Posterior vena cava (tissue), 2 donors: ENCODE measurements at places on chromosomes 3 and 15.

DNA sequence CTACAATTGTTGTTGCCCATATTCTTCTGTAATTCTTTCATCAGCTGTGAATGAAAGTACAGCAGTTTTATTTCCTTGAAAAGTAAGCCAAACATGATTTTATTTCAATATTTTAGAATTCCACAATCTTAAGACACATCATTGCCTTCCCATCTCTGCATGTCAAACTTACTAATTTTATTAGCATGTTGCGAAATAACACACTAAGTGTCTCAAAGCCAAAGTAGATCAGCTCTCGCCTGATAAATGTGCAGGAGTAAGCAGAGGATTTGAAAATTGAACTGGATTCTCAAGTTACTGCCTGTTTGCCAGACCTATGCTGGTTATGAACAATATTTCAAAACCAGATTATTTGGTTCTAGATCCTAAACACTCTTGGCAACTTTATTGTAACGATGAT is 25.7 kb downstream of the TGFBR2 start:
- no peak for DNase-seq

- peak; percentile 85 for DNase-seq
These were observed 213.2 kb upstream of the PFN2 start for GRCh38 chr3:150183678-150184425.

DNA sequence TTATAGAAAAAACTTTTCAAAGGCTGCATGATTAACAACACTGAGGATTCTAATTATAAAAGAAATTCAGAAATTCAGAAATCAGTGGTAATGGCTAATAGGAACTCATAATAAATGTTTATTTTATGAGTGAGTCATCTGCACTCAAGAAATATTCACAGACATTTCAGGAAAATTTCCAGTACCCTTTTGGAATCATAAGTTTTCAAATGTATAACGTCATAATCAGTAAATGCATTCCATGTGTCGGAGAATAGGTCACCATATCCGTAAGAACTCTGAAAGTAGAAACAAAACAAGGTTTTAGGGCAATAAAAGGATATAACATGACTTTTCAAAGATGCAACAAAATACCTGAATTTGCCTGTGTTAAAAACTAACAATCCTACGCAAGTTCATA is 24.7 kb downstream of the EOGT start:
- no peak for DNase-seq

DNA sequence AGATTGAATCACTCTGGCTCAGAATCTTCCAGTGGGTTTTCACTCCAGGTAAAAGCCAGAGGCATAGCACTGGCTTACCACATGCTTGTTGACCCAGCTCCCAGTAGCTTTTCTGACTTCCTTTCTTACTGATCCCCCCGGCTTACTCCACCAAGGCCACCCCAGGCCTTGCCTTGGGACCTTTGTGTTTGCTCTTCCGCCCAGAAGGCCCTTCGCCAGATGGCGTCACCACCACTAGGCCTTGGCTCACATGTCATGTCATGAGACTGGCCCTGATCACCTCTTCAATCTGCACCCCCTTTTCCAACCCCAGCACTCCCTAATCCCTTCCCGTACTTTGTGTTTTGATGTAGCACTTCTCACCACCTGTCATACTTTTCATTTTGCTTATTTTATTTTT is 98.5 kb upstream of the UMPS start:
- no peak for DNase-seq

- no peak for DNase-seq
These were observed 141.7 kb downstream of the TIGIT start for GRCh38 chr3:114435386-114436115.

DNA sequence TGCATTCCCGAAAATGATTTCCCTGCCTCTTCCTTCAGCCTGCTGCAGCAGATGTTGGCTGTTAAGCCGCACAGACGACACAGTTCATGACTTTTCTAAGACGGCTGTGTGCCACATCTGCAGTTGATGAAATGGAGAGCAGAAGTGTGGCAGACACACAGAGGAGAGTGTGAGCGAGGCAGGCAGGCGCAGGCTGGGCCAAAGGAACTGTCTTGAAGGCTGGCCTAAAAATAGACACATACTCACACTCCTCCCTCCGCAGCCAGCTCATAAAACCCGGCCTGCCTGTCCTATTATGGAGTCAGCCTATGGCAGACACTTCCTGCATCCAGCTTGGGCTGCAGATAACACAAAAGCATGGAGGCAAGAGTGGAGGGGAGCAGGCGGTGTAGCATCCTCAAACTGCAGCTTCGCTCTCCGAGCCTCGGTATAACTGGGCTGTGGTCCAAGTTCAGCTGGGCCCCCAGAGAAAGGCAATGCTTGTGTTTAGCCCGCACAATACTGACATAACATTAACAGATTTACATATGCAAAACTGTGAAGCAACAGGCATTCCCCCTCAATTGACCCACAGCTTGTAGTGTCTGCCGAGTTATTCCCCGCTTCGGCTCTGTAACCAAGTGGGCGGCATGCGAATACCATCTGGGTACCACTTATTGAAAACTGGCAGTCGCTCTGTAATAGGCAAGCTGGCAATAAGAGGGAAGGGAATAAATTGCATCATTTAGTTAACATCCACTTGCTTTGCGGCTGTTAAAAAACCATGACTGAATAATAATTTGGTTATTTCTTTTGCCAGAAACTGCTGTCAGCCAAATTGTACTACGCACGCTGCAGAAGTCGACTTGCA is 40.8 kb downstream of the FOXP1 start:
- DNase-seq, result peak; percentile 96

DNA sequence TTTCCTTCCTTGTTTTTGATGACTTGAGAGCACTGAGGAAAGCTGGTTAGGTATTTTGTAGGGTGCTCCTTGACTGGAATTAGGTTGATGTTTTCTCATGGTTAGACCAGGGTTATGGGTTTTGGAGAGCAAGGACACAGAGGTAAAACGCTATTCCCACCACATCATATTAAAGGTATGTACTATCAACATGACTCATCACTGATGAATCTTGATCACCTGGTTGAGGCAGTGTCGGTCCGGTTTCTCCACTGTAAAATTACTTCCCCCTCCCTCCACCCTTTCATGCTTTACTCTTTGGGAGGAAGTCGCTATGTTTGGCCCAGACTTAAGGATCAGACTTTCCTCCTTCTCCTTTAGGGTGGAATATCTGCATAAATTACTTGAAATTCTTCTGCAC is 201.6 kb downstream of the EDEM1 start:
- DNase-seq, result no peak

DNA sequence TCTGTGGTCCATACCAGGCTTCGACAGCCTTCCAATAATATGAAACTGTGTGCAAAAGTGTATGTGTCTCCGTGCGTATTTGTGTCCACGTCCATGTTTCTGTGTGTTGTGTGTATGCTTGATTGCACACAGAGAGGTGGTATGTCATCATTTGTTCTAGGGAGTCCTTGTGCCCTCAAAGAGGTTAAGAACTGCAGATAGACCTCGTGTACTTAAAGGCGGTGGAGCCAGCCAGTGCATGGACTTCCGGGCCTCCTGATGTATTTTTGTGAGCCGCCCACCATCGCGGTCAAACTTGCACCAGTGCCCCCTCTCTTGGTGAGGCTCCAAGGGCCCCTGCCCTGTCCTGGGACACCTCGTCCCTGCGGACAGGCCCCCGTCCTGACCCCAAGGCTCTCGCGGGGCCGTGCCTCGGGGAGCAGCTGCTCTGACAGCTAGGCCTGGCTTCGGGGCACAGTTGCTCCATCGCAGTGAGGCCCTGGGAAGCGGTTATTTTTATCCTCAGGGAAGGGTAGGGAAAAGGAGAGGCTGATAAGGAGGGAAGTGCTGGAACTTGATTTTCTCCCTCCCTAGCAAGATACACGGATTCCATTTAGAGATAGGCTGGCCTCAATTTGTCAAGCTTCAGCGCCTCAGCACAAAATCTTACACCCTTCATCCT is 1.2 kb upstream of the RYK start:
- no peak for DNase-seq

DNA sequence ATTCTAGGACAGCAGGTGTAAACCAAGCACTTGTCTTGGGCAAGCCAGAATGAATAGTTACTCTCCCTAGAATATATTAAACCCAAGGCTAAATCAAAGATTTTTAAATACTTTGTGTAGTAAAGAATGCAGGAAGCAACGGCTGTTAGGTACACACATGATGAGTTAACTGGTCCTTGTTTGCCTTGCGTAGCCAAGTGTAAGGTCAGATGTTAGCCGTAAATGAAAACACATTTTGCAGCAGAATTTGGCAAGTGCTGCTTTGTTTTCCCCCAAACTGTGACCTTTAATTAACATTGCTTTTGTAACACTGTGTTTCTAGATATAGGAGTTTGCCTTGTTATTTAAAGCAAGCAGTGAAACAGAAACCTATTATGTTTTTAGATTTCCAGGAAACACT is 368.7 kb downstream of the IL5RA start:
- no peak for DNase-seq

DNA sequence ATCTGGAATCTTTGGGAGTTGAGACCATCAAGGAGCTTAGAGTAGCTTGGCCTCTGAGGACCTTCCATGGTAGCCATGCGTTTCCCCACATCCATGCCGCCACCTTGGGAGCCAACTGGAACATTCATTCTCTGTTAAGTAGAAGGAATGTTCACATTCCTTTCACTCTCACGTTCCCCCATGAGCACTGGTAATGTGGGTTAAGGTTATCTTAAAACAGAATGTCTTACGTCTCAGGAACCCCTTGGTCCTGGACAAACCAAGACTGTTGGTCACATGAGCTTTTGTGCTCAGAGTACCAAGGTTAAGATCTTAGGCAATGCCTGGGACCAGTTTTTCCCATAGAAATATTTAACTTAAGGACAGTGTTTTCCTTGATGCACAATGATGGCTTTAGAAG is 211.7 kb upstream of the UBE2E1 start:
- DNase-seq, result no peak

DNA sequence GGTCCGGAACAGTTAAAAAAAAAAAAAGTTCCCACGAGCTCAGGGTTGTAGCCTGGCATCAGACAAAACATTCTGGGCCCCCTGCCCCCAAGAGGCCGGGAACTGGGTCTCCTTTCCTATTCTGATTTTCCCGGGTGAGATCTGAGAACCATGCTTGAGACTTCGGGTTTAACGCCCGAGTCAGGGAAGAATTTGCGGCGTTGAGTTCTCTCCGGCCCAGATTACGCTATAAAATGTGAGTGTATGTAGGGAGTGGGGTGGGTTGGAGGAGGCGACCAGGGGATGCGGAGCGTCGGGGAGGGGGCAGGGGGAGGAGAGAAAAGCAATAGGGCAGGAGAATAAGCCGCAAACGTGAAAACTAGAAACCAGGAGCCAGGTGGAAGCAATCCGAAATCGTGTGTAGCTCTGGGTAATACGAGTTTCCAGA is 2.7 kb downstream of the ZIC1 start:
- DNase-seq, result no peak

- DNase-seq, result no peak
These were observed 48.7 kb downstream of the ZPLD1 start for GRCh38 chr3:102483556-102483955.

GRCh38 chr15:33699691-33700447 is 268.4 kb upstream of the CHRM5 start:
- no peak for DNase-seq

- no peak for DNase-seq
These were observed 159.9 kb upstream of the SLC2A2 start for GRCh38 chr3:171186383-171186782.

DNA sequence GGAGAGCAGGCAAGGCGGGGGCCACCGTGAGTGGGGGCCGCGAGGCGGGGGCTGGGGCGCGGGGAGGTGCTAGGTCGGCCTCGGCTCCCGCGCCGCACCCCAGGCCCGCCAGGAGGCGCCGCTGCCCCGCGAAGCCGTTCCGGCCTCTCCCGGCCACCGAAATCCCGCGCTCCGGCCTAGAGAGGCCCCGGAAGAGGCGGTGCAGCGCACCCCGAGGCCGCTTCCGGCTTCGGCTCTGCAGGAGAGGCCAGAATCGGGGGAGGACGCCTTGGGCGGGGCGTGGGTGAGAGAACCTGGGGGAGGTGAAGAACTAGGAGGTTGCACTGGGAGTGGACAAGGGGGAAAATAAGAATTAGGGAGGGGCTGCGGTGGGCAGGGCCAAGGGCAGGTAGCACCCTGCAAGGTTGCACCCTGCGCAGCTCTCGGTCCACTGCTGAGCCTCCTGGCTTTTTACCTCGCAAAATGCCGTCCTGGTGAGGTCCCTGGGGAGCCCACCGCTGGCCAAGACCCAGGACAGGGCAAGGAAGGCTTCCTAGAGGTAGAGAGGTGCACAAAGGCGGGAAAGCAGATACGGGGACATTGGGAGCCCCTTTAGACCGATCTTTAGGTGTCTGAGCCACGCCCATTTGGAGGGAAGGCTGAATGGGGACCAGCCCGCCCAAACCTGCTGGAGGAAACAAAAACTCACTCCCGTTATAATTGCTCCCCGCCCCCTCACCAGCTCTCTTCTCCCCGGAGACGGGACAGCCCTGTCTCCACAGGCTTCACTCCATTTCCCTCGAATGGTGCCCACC is 8.4 kb upstream of the GNAI2 start:
- DNase-seq, result peak; percentile 97

GRCh38 chr15:72737061-72737460 is 46.5 kb downstream of the ADPGK start:
- no peak for DNase-seq

DNA sequence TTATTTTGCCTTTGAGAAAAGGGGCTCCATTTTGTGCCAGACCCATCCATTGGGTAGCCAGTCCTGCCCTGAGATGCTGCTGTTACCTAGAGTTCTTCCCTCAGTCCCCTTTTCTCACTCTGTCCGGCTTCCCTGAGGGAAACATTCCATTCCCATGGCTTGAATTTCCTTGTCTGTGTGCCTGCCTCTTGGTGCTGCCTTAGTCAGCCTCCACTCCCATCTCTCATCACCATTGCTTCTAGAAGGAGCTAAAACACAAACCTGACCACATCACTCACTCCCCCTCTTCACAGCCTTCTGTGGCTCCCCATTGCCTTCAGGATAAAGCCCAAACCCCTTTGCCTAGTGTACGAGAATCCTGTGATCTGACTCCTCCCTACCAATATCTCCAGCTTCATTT is 25.2 kb upstream of the C2CD4B start:
- no peak for DNase-seq

DNA sequence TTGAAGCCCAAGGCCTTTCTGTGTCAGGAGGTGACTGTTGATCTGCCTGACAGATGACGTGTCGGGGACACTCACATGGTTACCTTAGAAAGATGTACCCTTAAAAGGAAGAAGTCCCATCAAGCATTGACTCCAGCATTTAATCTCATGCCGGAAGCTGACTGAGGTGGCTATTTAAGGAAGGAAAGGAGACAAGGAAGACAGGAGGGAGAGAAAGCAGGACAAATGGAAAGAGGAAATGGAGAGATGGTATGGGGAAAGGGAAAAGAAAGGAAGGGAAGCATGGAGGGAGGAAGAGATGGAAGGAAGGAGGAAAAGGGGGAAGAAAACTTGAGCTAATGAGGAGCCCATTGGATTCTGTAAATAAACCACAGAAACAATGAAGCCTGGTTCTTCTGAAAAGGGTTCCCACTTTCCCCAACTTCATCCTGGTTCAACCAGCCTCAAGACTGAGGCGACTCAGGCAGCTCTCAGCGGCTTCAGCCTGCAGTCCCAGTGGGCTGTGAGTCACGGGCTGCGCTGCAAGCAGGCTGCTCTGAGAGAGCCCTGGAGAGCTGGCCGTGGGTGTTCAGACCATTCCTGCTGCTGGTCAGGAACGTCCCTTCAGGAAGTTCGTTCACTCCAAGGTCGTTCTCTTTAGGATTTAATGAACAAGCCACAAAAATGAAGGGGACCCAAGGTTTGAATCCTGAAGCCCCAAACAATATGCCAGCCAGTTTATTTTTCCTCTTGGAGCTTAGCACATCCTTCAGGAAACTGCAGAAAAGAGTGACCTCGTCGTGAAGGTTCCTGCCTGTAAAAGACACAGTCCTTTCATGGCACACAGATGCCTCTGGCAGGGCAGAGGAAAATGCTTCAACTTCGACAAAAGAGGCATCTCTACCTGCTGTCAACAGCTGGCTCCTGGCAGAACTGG is 69.6 kb upstream of the THBS1 start:
- DNase-seq, result peak; percentile 92
